ENCODE measurements at places on chromosomes 12 and 14. TPM values are rescaled to one million over a fixed set of nuclear protein-coding genes. Genes with fewer than 3 reads are reported as not detected.

KRT72 gene
- not detected for total RNA-seq

CMAS gene
- 39.0 TPM for total RNA-seq

FZD10 gene
- total RNA-seq, result 14.2 TPM

SLC2A14 gene
- 1.8 TPM for total RNA-seq

DNA sequence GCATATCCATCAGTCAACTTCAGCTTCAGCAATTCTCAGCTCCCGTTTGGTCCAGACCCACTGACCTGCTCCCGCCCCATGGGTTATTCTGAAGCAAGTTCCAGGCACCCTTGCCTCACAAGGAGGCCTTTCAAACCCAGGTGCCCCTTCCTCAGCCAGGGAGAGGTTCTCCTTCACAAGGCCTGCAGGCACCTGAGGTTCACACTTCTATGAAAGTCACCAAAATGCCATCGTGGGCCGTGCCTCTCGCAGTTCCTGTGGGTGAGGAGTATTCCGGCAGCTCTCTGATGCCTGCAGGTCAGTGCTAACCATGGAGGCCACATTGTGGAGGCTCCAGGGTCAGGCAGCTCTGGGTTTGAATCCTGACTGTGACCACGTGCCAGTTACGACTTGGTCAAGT is 40.2 kb upstream of the BCL7A start:
- DNase-seq, result no peak

- no peak for DNase-seq
Measured at GRCh38 chr12:94286583-94287244, 138.3 kb downstream of the PLXNC1 start.

- no peak for DNase-seq
Measured at GRCh38 chr12:123671876-123672275, 963 bp downstream of the TCTN2 start.

DNA sequence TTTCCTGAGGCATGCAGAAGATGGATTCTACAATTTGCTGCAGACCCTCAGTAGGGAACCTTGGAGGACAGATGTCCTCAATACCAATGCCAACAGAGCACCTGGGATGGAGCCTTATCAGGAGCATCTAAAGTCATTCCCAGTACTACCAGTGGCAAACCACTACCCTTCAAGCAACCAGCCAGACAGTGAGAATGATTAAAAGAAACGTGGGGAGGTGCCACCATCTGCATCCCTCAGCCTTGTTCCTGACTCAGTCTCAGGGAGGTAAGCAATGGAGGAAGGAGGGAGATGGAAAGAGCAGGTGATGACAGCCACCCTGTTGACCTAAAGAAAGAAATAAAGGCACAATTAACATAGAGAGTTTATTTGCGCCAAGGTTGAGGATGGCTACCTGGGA is 175.2 kb upstream of the GRIN2B start:
- no peak for DNase-seq

AMDHD1 gene
- 0.30 TPM for total RNA-seq
